ENCODE measurements at places on chromosomes 4 and X. TPM values are rescaled to one million over a fixed set of nuclear protein-coding genes. Genes with fewer than 3 reads are reported as not detected.

The SH3BGRL gene
- polyA plus RNA-seq = 247 TPM

The MEPE gene
- polyA plus RNA-seq = 0.78 TPM

The CCSER1 gene
- 2.7 TPM for polyA plus RNA-seq

- DNase-seq = peak; percentile 5
Measured at GRCh38 chr4:11650801-11651596, 222.3 kb upstream of the HS3ST1 start.

DNA sequence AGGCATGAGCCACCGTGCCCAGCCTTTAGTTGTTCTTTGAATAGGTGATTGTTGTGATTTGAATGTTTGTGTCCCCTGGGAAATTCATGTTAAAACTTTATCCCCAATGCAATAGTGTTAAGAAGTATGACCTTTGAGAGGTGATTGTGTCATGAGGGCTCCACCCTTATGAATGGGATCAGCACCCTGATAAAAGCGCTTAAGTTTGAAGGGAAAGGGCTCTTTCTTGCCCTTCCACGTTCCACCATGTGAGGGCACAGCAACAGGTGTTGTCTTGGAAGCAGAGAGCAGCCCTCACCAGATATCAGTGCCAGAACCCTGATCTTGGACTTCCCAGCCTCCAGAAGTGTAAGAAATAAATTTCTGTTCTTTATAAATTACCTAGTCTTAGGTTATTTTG lies 33.7 kb upstream of the RP2 start:
- no peak for DNase-seq

DNA sequence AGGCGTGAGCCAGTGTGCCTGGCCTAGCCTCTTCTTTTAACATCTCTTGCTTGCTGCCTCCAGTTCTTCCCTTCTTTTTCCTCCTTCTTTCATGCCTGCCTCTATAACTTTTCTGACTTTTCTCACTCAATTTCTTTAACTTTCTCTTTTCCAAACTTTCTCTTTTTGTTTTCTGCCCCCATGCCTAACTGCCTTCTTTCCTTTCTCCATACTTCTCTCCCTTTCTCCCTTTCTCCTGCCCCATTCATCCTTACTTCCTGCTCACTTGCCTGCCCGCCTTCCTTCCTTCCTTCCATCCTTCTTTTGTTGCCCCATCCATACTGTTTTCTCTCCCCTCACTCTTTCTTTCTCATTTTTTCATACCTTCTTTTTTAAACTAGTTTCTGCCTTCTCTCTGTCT lies 105.2 kb downstream of the RBMX2 start:
- DNase-seq = no peak

GRCh38 chrX:17567187-17567586 lies 170.1 kb upstream of the SCML1 start:
- DNase-seq = no peak

DNA sequence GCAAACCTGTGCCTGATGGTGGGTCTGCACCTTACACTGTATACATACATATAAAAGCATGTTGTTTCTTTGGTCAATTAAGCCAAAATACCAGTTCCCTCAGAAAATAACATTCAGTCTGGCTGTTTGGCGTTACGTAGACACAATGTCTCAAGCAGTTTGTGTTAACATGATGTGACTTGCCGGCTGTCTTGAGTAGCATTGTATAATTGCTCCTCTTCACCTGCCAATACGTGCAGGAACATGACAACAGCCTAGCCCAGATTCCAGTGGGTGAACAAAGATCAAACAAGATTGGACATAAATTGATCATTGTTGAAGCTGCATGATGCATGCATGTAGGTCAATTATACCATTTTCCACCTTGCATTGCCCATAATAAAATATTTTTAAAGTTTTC lies 102.3 kb downstream of the F11 start:
- DNase-seq = no peak

DNA sequence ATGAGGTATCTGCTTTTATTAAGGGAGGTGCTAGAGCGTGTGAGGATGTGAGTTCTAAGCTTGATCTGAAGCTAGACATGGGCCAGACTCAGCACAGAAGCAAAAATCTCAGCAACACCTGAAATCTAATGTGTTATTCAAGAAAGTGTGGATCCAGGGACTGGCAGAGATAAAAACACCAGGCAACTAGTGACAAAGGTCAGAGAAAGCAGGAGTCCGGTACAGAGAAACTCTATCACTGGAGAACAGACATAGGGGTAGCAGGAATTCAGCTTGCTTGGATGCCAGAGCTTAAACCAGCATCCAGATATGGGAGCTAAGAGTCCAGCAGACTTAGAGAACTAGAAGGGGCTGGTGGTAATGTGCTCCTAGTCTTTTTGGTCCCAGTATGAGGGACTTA lies 34.0 kb downstream of the VCX start:
- no peak for DNase-seq

Measured in right lung (tissue), 10 donors.